ENCODE measurements at places on chromosomes 3 and 15.

DNA sequence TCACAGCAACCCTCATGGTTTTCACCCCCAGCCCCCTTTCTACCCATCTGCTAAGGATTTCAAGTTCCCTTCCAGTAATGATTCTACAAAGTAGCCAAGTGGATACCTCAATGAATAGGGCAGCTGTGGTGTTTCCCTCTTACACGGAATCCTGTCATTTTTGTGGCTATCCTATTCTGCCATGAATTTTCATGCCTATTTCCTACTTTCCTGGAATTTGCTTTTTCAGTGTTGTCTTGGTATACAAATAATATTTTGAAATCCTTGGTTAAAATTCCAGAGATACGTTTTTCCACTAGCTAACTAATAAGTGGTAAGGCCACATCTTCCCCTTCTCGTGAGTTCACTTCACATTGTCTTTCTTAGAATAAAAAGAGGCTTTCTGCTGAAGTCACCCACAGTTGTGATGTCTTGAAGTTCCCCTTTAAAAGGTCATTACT is 7.5 kb downstream of the ADPRH start:
- DNase-seq, result no peak

GRCh38 chr3:154224866-154225265 is 99.4 kb downstream of the DHX36 start:
- no peak for DNase-seq

DNA sequence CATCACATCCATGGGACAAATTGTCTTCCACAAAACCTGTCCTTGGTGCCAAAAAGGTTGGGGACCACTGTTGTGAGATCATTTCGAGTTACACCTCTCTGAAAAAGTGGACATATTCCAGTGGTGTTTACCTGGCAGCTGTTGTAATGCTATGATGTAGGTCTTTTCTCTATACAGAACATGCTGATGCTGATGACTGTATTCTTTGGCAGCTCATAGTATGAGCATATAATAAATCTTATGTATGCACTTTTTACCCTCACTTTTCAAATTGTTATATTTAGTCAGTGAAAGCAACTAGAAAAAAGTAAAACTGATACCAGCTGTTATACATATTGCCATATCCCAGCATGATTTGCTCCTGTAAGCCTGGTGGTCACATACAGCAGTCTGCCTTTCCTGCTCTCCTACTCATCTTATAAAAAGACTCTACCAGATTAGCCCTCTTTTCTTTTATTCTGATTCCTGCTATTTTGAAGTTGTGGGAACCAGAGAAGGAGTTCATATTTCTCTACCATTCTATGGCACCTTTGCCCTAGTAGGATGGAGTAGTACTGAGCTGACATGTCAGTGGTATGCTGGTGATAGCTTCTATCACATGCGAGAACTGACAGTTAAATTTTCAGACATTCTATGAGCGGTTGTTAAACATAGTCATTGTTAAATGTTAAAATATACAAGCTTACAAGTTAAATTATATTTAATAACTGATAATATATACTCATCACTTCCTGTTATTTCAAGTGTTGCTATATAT is 128.7 kb downstream of the FNDC3B start:
- no peak for DNase-seq

GRCh38 chr3:47533481-47533880 is 20.0 kb upstream of the ELP6 start:
- DNase-seq, result no peak

- DNase-seq, result no peak
These were observed 46.9 kb upstream of the DIPK2A start for GRCh38 chr3:143924522-143925285.

Measured in NCI-H2081 treated with DMSO at 0.1 percent for 48 hours (cell line).